ENCODE measurements at places on chromosomes 12 and 14. TPM values are rescaled to one million over a fixed set of nuclear protein-coding genes. Genes with fewer than 3 reads are reported as not detected.
A peak's percentile ranks its signal among the peaks of the same experiment; 100 is the strongest.

Gene BCL11B
- total RNA-seq, result 10.4 TPM

- no peaks in the 10 kb centered on the region for H3K36me3 ChIP-seq
- H3K4me3 ChIP-seq, result no peak overlapping the region
- H3K27ac ChIP-seq, result no peak overlapping the region
- DNase-seq, result no peak
- no peaks in the 10 kb centered on the region for H3K4me1 ChIP-seq
- H3K27me3 ChIP-seq, result no peaks in the 10 kb centered on the region
These were observed 175.2 kb downstream of the EPS8 start for GRCh38 chr12:15613981-15614380.

Gene DBX2
- not detected for total RNA-seq

DNA sequence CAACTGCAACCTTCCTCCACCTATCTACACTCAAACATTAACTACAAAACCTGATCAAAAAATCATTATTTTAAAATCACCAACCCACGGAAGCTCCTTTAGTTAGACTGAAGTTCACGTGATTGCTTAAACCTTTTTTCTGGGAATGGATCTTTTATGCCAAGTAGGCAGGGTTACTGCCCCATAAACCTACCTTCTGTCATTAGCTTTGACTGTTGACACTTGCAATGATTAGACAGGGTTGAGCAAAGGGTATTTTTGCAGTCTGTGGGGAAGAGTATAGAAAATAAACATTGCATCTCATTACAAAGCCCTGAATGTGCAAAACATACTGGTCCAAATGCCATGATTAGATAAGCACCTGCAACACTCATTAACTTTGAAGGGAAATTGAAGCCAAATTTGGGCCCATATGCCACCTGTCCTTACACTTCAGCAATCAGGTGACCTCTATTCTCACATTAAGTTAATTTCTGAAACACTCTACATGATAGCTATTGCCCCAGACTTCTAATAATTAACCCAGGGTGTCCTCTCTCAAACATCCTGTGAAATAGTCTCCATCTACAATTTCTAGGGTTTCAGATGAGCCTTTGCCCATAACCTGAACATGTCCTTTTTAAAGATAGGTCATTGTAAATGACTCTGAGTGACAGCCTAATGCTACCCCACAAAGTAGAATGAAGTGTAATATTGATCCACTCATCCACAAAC is 156.0 kb upstream of the PLEKHG7 start:
- peaks cover 5% of the 10 kb centered on the region for H3K4me1 ChIP-seq
- DNase-seq, result peak; percentile 32
- H3K4me3 ChIP-seq, result no peak overlapping the region
- peak overlapping the region; percentile 38 for H3K27ac ChIP-seq
- H3K36me3 ChIP-seq, result no peaks in the 10 kb centered on the region
- H3K27me3 ChIP-seq, result no peaks in the 10 kb centered on the region

DNA sequence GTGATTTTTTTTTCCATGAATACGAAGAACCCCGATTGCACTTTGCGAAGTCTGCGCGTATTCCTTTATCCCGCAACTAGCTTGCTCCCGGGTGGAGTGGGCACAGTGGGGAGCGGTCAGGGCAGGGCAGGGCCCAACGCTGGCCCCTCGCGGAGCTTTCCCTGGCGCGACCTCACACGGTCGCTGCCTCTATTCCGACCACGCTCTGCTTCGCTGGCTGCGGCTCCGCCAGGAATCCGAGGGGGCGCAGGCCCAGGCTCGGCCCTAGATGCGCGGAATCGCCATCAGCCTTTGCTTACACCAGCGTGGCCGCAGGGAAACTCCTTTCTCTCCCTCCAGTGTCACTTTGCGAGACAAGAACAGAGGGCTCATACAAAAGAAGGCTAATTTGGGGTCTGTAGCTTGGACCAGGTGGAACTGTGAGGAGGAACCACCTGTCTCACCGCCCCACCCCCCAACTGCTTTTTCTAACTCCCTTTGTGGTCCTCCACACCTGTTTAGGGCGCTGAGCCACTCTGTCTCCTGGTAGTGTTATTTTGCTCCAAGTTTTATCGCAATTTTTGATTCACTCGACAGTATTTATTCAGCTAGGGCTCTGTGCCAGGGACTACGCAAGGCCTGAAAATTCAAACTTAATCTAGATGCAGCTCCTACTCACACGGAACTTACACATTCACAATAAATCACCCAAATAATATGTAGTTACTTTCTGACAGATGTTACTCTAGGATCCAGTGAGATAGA is 3.1 kb upstream of the NKX2-1 start:
- H3K4me1 ChIP-seq, result peaks cover 12% of the 10 kb centered on the region
- H3K27me3 ChIP-seq, result peaks cover 85% of the 10 kb centered on the region
- no peak overlapping the region for H3K4me3 ChIP-seq
- DNase-seq, result no peak
- no peaks in the 10 kb centered on the region for H3K36me3 ChIP-seq

GRCh38 chr12:43676183-43676813 is 82.3 kb downstream of the PUS7L start:
- H3K4me1 ChIP-seq, result no peaks in the 10 kb centered on the region
- no peaks in the 10 kb centered on the region for H3K27me3 ChIP-seq
- no peak overlapping the region for H3K4me3 ChIP-seq
- H3K27ac ChIP-seq, result no peak overlapping the region

GRCh38 chr14:29465095-29465494 is 462.6 kb downstream of the PRKD1 start:
- H3K4me3 ChIP-seq, result no peak overlapping the region
- no peak for DNase-seq
- no peaks in the 10 kb centered on the region for H3K27me3 ChIP-seq
- H3K4me1 ChIP-seq, result no peaks in the 10 kb centered on the region
- no peak overlapping the region for H3K27ac ChIP-seq

GRCh38 chr12:6214633-6215032 is 14.4 kb downstream of the CD9 start:
- peak overlapping the region; percentile 58 for H3K27ac ChIP-seq
- no peaks in the 10 kb centered on the region for H3K27me3 ChIP-seq
- H3K4me3 ChIP-seq, result no peak overlapping the region
- no peaks in the 10 kb centered on the region for H3K36me3 ChIP-seq
- no peak for DNase-seq

Gene KRT6C
- not detected for total RNA-seq

DNA sequence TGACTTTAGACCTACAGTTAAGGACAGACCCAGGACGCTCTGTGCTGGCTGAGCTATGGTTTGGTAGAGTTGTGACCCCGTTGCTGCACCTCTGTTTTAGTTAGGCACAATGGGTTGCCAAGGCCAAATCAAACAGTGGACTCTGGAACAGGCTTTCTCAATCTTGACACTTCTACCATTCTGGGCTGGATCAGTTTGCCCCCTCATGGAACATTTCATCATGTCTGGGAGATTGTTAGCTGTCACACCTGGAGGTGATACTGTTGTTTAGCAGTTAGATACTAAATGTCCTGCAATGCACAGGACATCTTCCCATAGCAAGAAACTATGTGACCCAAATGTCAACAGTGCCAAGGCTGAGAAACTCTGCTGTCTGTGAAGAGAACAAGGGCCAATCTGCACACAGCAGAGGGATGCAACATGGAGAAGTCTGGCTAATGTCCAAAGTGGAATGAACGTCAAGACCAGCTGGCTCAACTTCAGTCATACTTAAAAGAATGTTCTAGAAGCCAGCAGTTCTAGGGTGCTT is 65.6 kb upstream of the DICER1 start:
- H3K36me3 ChIP-seq, result no peaks in the 10 kb centered on the region
- DNase-seq, result no peak
- H3K27me3 ChIP-seq, result no peaks in the 10 kb centered on the region
- no peak overlapping the region for H3K27ac ChIP-seq
- no peak overlapping the region for H3K4me3 ChIP-seq

GRCh38 chr14:64465191-64465822 is at the start of gene AKAP5:
TSS of gene AKAP5 (plus strand) at chr14:64465499. CDS start at chr14:64468395, 2,896 bp downstream.
- no peaks in the 10 kb centered on the region for H3K4me1 ChIP-seq
- peak; percentile 77 for DNase-seq
- no peaks in the 10 kb centered on the region for H3K27me3 ChIP-seq
- H3K27ac ChIP-seq, result peak within 1 kb of the TSS; percentile 85
- H3K36me3 ChIP-seq, result no peaks in the 10 kb centered on the region
- H3K4me3 ChIP-seq, result peak within 1 kb of the TSS; percentile 75

DNA sequence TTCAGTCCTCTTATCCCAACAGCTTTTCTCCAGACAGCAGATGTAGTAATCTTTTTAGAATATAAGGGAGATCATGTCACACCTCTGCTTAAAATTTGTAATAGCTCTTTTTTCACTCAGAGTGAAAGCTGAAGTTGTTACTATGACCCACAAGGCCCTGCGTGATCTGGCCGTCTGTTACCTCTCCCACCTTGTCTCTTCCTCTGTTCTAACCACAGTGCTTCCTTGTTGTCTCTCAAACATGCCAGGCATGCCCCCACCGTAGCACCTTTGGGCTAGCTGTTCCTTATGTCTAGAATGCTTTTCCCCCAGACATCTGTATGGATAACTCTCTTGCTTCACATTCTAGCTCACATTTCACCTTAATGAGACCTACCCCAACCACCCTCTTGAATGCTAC is 6.5 kb downstream of the NECAP1 start:
- H3K36me3 ChIP-seq, result peaks cover 8% of the 10 kb centered on the region
- H3K4me1 ChIP-seq, result no peaks in the 10 kb centered on the region
- DNase-seq, result no peak

DNA sequence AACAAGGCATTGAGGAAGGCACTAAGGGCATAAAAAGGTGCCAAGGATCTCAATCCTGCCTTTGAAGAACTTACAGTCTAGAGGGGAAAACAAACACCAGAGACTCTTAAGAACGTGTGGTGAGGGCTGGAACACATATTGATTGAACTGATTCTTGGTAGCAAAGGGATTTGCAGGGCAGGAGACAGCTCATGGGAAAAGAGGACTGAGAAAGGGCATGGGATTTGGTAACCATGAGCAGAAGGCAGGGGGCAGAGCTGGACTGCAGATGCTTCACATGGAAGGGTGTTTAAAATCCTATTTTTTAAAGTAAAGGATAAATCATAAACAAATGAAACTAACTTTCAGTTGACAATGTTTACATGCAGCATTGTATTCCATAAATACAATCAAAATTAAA is 203.1 kb downstream of the ITPR2 start:
- no peak overlapping the region for H3K4me3 ChIP-seq
- no peaks in the 10 kb centered on the region for H3K36me3 ChIP-seq
- no peaks in the 10 kb centered on the region for H3K4me1 ChIP-seq
- DNase-seq, result no peak
- H3K27ac ChIP-seq, result no peak overlapping the region
- H3K27me3 ChIP-seq, result no peaks in the 10 kb centered on the region

DNA sequence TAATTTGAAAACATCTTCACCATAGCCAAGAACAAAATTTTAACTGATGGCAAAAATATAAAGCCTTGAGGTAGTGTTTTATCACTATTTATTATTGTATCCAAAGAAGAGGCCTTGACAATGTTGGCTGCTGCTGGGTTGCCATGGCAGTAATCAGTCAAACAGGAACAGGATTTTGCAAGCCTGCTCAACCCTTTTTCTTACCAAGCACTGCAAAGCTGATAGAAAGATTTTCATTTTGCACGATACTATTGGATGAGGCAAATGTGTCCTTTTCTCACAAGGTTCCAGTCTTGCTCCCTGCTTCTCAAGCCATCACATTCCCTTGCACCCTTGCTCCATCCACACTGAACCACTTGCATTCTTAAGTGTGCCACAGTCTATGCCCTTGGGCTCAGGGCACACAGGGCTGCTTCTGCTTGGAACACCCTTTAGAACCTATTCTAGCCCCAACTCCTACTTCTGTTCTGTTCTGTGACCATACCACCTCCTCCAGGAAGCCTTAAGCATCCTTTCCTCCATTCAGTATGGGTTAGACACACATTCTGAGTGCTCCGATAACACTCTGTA is 76.5 kb upstream of the AMIGO2 start:
- no peak overlapping the region for H3K27ac ChIP-seq
- no peak overlapping the region for H3K4me3 ChIP-seq

Gene AICDA
- total RNA-seq, result not detected

DNA sequence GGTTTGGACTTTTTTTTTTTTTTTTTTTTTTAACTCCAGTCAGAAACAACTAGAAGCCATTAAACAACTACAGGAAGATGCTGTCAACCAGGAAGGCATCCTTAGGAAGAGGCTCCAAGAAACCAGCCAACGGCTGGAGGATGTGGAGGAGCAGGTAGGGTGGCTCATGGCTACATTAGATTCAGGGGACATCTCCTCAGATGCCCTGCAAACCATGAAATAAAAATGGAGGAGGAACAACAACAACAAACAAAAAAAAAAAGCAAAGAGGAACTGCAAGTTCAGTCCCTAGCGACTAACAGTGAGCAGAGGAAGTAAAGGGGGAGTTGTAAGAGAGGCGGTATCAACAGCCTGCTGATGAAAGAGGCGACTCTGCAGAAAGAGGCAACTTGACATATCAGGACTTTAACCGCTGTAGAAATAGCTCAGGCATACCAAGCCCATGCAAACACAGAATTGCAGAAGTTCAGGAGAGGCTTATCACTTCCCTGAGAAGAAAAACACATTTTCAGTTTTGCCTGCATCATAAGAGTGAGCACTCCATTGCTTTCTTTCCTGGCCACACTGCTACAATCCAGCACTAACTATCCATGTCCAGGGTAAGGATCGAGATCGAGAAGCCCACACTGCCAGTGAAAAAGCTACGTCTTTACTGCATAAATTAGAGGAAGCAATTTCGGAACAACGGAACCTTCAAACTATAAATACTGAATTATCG is 103.5 kb upstream of the BCAT1 start:
- no peaks in the 10 kb centered on the region for H3K27me3 ChIP-seq
- H3K27ac ChIP-seq, result peak overlapping the region; percentile 38
- DNase-seq, result peak; percentile 24
- no peaks in the 10 kb centered on the region for H3K36me3 ChIP-seq
- no peaks in the 10 kb centered on the region for H3K4me1 ChIP-seq

GRCh38 chr14:51865953-51866747 is 5.7 kb downstream of the GNG2 start:
- no peak for DNase-seq
- no peaks in the 10 kb centered on the region for H3K36me3 ChIP-seq
- H3K27me3 ChIP-seq, result no peaks in the 10 kb centered on the region
- H3K4me3 ChIP-seq, result no peak overlapping the region

DNA sequence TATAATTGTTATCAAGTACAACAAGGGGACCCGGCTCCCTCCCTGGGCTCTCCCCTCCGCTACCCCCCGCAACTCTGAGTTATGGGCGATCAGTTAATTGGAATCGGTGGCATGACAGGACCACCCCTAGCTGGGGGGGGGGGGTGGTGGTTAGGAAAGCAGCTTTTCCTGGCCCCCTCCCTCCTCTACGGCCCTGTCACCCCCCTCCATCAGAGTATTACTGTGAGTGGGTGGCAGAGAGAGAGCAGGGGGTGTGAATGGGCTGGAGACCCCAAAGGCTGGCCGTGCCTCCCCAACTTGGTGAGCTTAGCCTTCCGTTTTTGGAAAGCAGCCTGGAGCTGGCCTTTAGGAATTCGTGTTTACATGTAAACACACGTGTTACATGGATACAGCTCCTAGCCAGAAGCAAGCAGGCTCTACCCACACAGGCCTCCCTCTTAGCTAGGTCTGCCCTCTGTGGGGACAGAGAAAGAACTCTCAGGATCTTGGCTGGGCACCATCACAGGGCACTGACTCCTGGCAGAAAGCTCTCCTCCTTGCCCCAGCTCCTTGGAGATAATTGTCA is 1.1 kb upstream of the HOXC4 start:
- peaks cover 74% of the 10 kb centered on the region for H3K27me3 ChIP-seq
- no peak overlapping the region for H3K4me3 ChIP-seq
- no peak overlapping the region for H3K27ac ChIP-seq
- no peak for DNase-seq
- H3K36me3 ChIP-seq, result no peaks in the 10 kb centered on the region

GRCh38 chr12:32612658-32613614 is 66.2 kb upstream of the DNM1L start:
- DNase-seq, result no peak
- no peaks in the 10 kb centered on the region for H3K27me3 ChIP-seq
- H3K4me3 ChIP-seq, result no peak overlapping the region
- H3K27ac ChIP-seq, result no peak overlapping the region

Gene PRH2
- total RNA-seq, result not detected

Gene SCARB1
- total RNA-seq, result 44.9 TPM

GRCh38 chr12:92570056-92570753 is 132.6 kb upstream of the PLEKHG7 start:
- no peaks in the 10 kb centered on the region for H3K36me3 ChIP-seq

Gene TMEM63C
- total RNA-seq, result 13.2 TPM

Measured in colonic mucosa (tissue), 4 donors.